ENCODE measurements at places on chromosomes 5 and 9.
A peak's percentile ranks its signal among the peaks of the same experiment; 100 is the strongest.

DNA sequence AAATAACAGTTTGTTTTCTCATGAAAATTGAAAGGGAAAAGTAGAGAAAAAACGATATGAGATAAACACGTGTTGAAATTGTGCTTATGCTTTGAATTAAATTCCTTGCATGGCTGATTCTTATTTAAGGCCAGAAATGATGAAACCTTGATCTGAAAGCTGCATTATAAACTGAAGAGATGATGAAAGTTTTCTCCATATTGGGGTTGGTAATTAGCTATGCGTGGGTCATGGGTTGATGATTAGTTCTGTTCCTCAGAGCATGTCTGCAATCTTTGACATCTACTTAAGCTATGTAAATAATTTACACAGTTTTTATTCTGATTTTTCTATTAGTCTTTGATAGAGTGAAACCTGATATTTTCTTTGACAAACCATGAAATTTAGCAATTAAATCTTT lies 264.1 kb downstream of the CD180 start:
- no peak for DNase-seq

- no peak for DNase-seq
These were observed 67.7 kb upstream of the SPOCK1 start for GRCh38 chr5:137566780-137567179.

- no peak for DNase-seq
These were observed 58.6 kb upstream of the LRRTM2 start for GRCh38 chr5:138933522-138934290.

- DNase-seq, result peak; percentile 5
These were observed 53.0 kb upstream of the RFX3 start for GRCh38 chr9:3578786-3579185.

DNA sequence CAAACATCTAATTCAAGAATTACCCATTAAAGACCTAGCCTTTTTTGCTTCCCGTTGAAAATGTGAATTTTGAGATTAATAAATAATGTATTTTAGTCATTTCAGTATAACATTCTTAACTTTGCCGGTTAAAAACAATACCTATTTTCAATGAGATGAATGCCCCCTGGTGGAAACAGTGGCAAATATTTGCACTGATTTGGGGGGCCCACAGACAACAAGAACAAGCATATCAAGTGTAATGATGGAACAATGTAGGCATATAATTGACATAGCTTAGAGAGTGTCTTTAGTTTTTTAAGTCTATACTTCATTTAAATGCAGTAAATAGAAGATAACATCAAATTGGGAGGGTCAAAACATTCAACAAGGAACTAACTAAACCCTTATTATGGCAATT lies 111.9 kb downstream of the NTRK2 start:
- DNase-seq, result no peak

- no peak for DNase-seq
These were observed 6.6 kb upstream of the ARSI start for GRCh38 chr5:150309101-150309885.

Data from stimulated activated CD4-positive, alpha-beta T cell treated with anti-CD3 and anti-CD28 coated beads, TNF-alpha, amount 100 ng/mL, for 24 hours (primary cell).